T-helper 9 cell (primary cell): ENCODE measurements at places on chromosomes 11 and 22.

DNA sequence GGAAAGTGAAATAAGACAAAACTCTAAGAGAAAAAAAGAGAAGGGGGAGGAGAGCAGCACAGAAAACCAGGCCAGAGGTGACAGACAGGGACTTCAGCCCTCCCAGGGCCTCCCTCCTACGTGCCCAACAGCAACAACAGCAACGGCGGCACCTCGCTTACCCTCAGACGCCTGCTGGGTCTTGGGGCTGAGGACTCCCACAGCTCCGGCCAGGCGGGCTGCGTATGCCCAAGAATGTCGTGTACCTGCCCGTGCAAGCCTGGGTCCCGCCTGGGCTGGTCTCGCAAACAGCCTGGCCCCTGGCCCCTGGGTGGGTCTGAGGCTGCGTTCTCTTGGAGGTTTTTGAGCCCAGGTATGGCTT, 30.5 kb downstream of the ARAP1 start:
- DNase-seq, result peak; percentile 32

- no peak for DNase-seq
These were observed 13.0 kb downstream of the LTO1 start for GRCh38 chr11:69662021-69662698.

DNA sequence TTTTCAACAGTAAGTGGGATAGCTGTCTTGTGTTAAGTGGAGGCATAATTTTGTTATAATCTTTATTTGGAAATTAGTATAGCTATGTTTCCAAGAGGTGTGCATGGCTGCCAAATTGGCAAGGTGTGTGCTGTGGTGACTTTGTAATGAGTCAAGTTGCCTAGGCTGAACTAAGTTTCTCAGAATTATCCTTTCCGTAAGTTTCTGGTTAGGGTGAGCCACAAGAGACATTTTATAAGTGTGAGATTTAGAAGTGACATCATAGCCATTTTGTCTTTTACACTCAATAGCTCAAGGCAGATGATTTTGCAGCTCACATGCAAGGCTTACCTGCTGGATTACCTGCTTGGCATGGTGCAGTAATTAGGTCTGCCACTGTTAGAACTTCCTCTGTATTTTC, 90.3 kb downstream of the C11orf87 start:
- no peak for DNase-seq

DNA sequence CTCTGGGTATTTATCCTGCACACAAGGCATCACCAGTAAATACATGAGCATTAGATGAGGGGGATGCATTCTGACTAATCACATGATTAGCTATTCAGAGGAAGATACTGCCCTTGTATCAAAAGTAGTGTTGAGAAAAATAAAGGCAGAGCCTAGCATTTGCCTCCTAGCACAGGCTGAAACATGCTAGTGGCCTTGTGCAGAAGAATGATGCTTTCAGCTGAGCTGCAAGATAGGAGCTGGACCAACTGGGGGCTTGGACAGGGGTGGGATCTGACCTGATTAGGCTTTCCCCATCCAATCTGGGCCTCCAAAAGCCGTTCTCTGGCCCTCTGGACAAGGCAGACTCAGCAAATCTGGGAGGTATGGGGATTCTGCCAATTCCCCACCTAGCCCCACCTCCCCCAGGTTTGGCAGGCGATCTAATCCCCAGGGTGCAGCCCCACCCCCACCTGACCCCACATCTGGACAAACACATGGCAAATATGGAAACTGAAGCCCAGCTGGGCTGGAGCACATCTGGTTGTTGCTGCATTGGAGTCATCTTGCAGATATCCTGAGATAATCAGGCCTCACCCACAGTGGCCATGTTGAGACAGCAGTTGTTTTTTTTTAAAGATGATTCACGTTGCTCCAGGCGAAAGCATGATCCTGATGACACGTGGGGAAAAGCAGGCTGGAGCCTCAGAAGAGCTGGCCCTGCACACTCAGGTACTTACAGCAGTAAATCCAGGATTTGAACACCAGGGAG, 4.4 kb upstream of the MISFA start:
- DNase-seq, result no peak

GRCh38 chr11:119120639-119121007, 757 bp upstream of the HINFP start:
- no peak for DNase-seq
